Naive thymus-derived CD4-positive, alpha-beta T cell (primary cell): ENCODE measurements at places on chromosomes 1 and 21. TPM values are rescaled to one million over a fixed set of nuclear protein-coding genes. Genes with fewer than 3 reads are reported as not detected.

Gene RGS7
- not detected for total RNA-seq

GRCh38 chr1:231036416-231036815 is 3.6 kb downstream of the FAM89A start:
- DNase-seq = no peak

- DNase-seq = no peak
Measured at GRCh38 chr1:183537405-183537804, 52.9 kb downstream of the NCF2 start.

Gene TMEM69
- 26.1 TPM for total RNA-seq

Gene PBXIP1
- total RNA-seq = 107 and 110 TPM in 2 replicates

Gene CR1L
- total RNA-seq = not detected in 2 replicates

- DNase-seq = no peak
Measured at GRCh38 chr1:242242983-242243382, 244.1 kb upstream of the MAP1LC3C start.

DNA sequence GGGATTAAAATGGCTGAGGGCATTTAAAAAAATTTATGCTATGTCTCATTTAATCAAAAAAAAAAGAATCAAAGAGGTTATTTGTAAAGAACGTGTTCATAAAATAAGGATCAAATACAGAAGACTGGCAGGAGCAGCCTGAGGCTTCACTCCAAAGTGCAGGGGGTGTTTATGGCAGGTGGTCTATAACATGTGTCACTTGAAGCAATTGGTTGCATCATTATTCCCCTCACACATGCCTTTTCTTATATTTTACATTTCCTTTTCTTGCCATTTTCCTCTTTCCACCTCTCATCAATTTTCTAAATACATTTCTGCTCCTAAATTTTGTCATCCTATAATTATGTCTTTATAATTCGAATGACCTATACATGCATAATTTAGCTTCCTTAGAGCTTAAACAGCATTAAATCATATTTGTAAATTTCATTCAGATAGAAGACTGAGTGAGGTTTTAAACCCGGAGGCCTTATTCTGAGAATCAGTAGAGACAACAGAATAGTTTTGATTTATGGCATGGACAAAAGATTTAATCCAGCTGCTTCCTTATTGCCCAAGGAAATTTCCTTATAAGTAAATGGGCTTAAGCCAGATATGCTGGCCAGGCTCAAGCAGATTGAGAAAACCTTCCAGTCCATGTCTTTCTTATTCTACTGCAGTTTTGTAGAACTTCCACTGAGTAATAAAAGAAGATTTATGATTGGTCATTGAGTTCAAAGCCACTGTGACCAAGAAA is 322.8 kb downstream of the TGFB2 start:
- DNase-seq = no peak

DNA sequence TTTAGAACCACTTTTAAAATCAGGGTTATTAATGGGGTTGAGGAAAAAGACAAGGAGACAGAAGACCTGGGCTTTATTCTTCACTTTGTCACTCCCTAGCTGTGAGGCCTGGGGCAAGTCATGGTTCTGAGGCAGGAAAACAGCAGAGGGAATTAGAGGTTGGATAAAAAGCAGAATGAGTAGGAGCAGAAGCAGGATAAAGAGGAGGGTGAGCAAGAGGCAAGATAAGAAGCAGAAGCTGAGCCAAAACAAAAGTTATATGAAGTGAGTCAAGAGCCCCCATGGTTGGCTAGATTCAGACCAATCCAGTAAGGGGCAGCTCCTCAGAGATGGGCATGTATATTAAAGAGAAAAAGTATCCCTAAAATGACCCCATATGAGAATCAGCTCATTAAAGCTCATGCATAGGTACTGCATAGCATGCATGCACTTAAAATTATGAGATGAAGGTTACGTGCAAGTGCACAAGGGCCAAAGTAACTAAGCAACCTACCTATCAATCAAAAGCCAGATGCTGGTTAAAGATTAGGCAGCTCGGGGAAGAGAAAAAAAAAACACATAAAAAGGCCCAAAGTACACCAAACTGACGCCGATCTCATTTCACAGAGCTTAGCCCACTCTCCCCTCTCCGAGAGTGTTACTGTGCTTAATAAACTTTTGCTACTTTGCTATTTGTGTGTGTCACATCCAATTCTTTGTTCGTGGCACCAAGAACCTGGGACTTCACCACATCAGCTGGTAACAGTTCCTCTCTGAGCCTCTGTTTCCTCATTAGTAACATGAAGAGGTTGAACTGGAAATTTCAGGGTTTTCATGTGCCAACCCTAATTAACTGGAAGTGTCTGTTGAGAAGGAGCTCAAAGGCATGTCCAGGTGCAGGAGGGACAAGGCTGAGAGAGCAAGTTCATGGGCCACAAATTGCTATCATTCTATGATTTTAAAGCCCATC is 2.2 kb downstream of the AVPR1B start:
- no peak for DNase-seq

Gene SNX7
- total RNA-seq = 0.19 TPM

Gene FCRL6
- 0.15 and 0.27 TPM in 2 replicates for total RNA-seq

Gene AVPR1B
- total RNA-seq = not detected

- no peak for DNase-seq
Measured at GRCh38 chr1:25684216-25684965, 67.8 kb downstream of the MAN1C1 start.

GRCh38 chr1:229625915-229626831 is at the start of the genes TAF5L and URB2:
Gene TAF5L (minus strand): TSS chr1:229626122. CDS start chr1:229614482, 11,640 bp downstream.
Gene URB2 (plus strand): TSS chr1:229626247. CDS start chr1:229627634, 1,387 bp downstream.
- DNase-seq = peak; percentile 86

- no peak for DNase-seq
Measured at GRCh38 chr1:210683403-210684047, 354.8 kb downstream of the HHAT start.

GRCh38 chr1:24961334-24961733 is 31.3 kb upstream of the RUNX3 start:
- DNase-seq = no peak

DNA sequence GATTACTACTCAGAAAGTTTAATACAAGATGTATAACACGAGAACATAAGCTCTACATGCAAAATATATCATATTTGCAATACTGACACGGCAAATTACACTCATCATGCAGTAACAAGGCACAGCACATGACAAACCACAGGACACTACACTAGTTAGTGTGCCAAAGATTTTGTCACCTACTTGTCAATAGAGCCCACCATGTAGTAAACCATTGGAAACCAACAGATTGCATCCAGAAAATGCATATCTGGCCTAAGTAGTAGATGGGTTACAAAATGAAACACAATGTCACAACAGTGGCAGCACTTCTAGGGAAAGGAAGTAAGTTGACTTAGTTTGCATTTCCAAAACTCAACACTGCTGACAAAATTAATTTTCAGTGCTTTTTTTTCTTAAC is 288.9 kb downstream of the KCNT2 start:
- DNase-seq = no peak

DNA sequence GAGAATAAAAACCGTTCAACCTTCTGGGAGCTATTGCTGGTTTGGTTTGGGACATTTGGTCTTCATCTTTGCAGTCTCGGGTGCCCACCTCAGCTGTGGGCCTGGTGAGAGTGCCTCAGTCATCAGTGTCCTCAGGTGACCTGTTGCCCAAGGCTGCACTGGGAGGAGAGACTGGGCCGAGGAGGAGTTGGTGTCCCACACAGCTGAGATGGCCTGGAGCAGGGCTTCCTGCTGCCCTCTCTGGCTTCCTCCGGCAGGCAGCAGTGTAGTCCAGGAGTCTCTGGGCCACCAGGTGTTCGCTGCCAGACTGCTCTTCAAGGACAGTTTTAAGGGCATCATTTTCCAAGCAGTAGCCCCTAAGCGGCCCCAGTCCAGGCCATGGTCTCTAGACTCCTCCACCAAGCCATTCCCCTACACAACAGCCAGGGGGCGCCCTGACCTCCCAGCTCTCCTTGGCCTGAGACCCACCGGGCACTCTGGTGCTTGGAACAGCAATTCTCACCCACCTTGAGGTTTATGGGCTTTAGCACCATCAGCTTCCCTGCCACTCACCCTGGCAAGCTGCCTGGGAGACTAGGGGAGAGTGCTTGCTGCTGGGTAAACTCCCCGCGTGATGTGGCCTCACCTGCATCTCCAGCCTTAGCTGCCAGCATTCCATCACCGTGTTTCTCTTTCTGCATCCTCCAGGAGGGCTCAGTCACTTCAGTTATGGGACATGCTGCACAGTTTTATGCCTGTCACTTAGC is 9.1 kb upstream of the SYTL1 start:
- DNase-seq = peak; percentile 55

DNA sequence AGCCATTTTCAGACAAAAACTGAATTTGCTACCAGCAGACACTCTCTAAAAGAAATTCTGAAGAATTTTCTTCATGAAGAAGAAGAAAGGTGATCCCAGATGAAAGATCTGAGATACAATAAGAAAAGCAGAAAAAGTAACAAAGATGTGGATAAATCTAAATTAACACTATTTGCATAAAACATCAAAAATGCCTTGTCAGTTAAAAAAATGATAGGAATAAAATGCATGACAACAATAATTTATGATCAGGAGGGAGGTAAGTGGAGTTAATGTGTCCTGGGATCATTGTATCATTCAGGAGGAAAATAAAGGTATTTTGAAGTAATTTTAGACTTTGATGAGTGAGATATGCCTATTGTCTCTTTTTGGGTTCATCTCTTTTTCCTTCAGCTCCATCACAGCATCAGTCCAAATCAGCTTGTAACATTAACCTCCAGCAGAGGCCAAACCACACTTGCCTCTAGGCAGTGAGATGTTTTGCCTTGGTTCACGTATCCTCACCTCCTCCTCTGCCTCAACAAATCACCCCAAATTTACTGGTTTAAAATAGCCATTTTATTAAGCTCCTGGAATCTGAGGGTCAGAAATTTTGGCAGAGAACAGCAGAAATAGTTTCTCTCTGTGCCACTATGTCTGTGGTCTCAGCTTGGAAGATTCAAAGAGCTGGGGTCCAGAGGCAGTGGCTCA is 76.9 kb upstream of the HIVEP3 start:
- no peak for DNase-seq

Gene CD1E
- total RNA-seq = not detected in 2 replicates

- DNase-seq = no peak
Measured at GRCh38 chr1:182962554-182963115, 9.7 kb upstream of the SHCBP1L start.

DNA sequence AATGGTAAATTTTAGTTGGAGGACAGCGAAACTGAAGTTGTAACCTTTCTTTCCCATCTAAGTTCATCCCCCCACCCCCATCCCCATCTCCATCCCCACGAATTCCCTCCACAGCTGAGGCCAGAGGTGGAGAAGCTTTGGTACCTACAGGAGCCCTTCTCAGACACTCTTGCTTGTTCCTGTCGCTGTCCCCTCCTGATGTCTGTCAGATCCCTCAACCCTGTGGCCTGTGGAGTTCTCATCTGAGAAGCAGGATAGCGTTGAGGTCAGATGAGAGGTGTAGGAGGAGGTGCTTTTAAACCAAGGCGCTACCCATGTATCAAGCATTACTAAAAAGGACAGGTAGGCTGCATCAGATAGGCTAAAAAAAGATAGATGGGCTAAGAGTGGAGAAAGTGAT is 769 bp downstream of the NTPCR start:
- DNase-seq = peak; percentile 25

DNA sequence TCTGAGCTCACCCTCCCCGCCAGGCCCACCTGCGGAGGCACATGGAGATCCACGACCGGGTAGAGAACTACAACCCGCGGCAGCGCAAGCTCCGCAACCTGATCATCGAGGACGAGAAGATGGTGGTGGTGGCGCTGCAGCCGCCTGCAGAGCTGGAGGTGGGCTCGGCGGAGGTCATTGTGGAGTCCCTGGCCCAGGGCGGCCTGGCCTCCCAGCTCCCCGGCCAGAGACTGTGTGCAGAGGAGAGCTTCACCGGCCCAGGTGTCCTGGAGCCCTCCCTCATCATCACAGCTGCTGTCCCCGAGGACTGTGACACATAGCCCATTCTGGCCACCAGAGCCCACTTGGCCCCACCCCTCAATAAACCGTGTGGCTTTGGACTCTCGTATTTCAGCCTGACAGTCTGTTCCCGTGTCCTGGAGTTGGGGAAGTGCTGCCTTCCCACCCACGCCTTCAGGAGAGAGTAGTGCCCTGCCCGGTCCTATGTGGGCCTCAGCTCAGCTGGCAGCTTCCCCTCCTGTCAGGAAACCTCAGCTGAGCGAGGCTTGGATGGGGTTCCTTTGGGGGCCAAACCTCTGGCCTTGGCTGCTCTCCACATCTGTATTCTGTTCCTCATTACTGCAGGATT is 9.2 kb downstream of the ZBTB48 start:
- DNase-seq = no peak

Gene PRAMEF10
- total RNA-seq = not detected

- no peak for DNase-seq
Measured at GRCh38 chr1:171983584-171983983, 142.3 kb downstream of the DNM3 start.

DNA sequence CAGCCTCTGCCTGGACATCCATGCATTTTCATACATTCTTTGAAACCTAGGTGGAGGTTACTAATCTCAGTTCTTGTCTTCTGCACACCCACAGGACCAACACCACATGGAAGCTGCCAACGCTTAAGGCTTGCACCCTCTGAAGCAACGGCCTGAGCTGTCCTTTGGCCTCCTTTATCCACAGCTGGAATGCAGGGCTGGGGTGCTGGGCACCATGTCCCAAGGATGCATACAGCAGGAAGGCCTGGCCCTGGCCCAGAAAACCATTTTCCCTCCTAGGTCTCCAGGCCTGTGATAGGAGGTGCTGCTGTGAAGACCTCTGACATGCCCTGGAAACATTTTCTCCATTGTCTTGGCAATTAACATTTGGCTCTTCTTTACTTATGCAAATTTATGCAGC is 1168.6 kb downstream of the KCNT2 start:
- no peak for DNase-seq

- no peak for DNase-seq
Measured at GRCh38 chr21:29403301-29403700, 104.6 kb downstream of the BACH1 start.

Gene KCNE2
- total RNA-seq = not detected

Gene CNR2
- total RNA-seq = 2.8 TPM

DNA sequence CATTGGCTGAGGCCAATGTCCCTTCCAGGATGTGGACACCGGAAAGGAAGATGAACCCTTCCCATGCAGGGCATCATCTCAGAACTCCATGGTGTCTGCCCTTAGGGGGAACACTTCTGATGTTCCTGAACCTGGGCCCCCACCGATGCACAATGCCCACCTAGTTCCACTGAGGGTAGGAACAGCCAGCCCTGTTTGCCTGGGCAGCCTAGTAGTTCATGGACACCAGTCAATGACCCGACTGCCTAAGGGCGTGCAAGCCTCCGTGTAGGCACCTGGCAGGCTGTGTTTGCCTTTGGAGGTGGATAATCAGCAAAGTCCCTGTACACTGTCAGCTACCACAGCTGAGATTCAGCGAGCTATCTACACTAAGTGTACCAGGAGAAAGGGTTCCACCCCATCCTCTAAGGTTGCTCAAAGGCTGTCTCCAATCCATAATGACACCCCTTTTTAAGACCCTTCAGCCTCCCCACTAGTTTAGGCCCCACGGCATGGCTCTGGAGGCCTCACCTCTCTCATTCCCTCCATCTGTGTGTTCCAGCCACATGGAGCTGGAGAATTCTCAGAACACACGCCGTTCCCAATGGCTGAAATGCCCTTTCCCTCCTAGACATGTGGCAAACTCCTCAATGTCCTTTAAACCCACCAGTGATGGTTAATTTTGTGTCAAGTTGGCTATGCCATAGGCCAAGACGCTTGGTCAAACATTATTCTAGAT is 124.8 kb upstream of the EDN2 start:
- no peak for DNase-seq
